GM18507 (cell line): ENCODE measurements at places on chromosomes 12 and 14.

DNA sequence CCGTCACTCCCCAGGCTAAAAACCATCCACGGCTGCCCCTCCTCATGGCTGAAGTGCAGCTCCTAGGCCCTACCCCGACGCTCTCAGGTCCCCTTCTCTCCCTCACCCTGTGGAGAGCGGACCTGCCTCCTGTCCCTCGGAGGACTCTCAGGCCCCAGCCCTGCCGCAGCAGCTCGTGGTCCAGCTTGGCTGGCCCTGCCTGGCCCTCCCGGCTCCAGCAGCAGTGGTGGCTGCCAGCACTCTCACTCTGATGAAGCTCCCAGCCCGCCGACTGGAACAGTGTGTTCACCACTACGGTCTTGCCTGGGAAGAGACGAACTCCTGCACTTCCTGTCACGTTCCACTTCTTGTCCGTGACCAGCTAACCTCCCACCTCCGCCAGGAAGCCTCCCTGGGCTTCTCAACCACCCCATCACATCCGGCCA is 11.1 kb downstream of the BAG5 start:
- DNase-seq: no peak

- DNase-seq: no peak
Observed at GRCh38 chr14:53921027-53921426, 35.6 kb downstream of the BMP4 start.

DNA sequence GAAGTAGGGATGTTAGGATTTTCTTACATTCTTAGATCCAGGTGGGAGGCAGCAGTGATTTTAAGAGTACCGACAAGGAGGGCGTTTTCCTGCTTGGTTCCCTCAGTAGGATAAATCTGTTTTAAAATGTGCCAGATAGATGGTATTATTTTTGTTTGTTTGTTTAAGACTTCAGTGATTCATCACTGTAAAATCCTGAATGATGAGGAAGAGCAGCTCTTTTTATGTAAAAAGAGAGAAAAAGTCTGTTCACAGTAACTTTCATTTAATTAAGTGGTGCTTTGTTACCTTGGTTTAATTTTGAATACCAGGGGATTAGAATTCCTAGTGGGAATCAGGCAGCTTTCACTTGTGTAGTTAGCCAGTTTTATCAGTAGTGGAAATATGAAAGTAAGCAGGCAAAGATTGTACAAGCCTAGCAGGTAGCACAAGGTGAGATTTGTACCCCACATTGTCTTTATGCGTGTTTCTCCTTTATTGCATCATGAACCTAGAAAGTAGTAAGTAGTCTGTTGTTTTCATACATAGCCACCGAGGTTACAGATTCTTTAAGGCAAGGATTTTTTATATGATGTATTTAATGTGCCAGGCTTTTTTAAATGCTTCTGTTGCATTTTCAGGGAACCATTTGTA is 349.6 kb downstream of the CCDC91 start:
- DNase-seq: no peak

DNA sequence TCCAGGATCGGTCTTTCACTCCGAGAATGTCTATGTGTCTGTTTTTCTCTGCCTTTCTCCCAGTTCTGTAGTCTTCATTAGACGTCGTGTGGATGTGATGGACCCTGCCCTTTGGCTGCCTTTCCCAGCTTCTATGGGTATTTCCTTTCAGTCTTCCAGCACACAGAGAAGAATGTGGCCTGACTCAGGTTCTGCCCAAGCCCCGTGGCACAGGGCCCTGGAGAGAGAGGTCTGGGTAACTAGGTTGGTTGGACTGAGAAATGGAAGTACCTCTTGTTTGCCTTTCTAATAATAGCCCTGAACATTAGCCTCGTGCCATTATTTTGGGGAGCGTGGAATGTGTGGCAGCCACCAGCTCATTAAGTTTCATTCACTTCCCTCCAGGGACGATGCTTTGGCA is 3.8 kb downstream of the FOXJ2 start:
- DNase-seq: no peak

DNA sequence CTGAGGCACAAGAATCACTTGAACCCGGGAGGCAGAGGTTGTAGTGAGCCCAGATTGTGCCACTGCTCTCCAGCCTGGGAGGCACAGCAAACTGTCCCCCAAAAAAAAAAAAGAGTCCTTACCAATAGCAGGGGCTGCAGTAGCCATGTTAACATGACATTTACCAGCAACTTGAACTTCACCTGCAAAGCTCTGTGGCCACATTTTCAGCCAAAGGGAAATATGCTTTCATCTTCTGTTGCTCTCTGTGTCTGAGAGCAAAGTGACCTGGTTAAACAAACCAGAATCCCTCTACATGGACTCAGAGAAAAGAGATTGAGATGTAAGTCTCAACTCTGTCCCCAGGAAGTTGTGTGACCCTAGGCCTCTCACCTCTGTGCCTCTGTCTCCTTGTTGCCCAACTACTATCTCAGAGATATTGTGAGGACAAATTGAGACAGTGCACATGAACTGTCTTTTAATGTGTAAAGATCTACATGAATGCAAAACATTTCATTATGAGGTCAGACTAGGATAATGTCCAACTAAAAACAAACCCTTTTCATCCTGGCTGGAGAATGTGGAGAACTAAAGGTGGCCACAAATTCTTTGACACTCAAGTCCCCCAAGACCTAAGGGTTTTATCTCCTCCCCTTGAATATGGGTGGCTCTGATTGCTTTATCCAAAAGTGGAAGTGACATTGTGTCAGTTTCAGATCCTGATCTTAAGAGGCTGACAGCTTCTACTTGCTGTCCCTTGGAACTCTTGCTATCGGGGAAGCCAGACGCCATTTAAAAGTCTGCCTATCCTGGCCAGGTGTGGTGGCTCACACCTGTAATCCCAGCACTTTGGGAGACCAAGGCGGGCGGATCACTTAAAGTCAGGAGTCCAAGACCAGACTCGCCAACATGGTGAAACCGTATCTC is 24.7 kb upstream of the P2RX4 start:
- DNase-seq: no peak

DNA sequence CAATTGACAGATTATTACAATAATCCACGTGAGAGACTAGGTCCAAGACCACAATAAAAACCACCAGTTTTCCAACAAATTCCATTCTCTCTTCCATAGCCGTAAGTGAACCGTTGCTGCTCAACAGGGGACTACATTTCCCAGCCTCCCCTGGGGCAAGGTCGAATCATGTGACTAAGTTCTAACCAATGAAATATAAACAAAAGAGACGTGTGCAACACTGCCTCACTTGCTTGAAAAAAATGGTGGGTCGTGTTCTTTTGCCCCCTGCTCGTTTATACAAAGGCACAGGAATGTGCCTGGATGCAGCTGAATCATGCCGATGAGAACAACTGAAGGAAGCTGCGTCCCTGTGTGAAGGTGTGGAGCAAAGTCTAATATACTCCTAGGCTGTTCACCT is 51.1 kb downstream of the HSPB8 start:
- no peak for DNase-seq

GRCh38 chr14:43042408-43042807 is 1435.7 kb downstream of the LRFN5 start:
- no peak for DNase-seq

- DNase-seq: no peak
Observed at GRCh38 chr14:39383026-39383660, 49.1 kb downstream of the FBXO33 start.

DNA sequence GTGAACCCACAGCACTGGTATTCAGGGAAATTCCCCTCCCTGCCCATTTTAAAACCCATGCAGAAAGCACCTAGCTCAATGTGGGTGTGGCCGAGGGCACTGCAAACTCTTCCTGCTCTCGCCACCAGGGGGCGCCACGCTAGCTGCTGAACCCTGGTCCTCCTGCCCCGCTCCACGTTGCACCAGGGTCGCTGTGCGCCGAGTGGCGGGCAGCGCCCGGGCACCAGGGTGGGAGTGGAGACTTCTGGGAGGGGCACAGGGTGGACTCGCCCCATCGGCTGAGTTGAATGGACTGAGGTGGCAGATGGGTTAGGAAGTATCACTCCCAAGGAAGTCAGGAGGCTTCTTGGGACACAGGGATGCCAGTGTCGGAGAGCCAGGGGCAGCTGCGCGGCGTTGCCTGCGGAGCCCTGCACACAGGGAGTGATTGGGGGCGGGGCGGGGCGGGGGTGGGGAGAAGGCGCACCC is 48.1 kb upstream of the BCL11B start:
- peak; percentile 54 for DNase-seq

GRCh38 chr14:93655078-93655750 is 133.1 kb downstream of the PRIMA1 start:
- no peak for DNase-seq

DNA sequence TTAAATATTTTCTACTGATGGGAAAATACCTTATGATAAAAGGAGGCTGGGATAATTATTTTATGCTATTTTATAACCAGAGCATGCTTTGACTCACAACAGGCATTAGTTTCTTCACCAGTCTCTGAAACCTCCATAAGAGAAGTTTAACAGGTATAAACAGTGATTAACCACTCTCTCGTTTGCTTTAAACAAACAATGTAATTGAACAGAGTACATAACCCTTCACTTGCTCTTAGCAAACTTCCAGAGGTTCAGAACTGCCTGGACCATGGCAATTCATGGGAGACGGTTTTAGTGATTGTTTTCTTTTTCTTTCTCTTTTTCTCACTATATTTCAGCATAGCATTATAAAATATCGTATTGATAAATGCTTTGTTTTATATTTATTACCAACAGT is 35.3 kb downstream of the CFAP251 start:
- DNase-seq: no peak

GRCh38 chr14:91063119-91063518 is 2.7 kb upstream of the RPS6KA5 start:
- no peak for DNase-seq

- DNase-seq: no peak
Observed at GRCh38 chr12:88921434-88921833, 341.2 kb upstream of the KITLG start.

- DNase-seq: no peak
Observed at GRCh38 chr12:33006106-33006505, 109.5 kb upstream of the PKP2 start.
